KG1 (cell line): ENCODE measurements at places on chromosomes 1 and 21.

- DNase-seq: no peak
Observed at GRCh38 chr1:68565923-68566322, 69.0 kb upstream of the DEPDC1 start.

DNA sequence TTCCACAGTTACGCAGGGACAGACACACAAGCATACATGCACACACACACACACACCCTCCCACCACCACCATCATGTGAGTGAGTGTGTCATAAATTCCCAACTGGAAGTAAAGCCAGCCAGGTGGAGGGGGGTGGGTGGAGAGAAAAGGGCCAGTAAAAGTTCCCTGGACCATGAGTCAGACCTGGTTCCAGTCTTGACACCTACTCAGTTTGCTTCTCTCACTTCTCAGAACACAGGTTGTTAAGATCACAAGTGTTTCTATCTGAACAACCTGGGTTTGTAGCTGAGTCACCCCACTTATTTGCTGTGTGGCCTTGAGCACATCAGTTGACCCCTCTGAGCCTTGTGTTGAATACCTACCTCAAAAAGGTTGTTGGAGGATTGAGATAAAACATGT, 9.6 kb downstream of the EPHA10 start:
- DNase-seq: no peak

GRCh38 chr1:153933430-153933829, 10.7 kb upstream of the GATAD2B start:
- no peak for DNase-seq

DNA sequence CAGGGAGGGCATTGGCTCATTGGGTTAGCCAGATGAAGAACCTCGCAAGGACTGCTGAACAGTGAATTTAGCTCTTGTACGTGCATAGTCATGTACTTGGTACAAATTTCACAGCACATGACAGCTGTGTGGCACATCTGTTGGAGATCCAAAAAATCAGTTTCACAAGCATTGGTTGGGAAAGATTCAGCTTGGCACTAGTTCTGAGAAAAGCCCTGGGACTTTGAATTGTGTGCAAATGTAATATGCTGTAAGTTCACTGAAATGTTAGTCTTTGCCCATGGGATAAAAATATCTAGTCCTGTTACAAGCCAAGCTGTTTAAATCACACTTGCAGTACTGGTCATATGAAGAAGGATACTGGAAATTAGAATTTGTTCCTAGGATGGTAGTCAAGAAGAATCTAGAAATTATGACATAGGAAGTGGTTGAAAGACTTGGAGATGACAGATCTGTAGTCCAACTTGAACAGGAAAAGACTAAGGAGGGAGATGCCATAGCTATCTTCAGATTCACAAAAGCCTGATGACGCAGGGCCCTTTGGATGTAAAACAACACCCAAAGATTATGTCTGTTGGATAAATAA, 19.2 kb downstream of the LAMC2 start:
- no peak for DNase-seq

DNA sequence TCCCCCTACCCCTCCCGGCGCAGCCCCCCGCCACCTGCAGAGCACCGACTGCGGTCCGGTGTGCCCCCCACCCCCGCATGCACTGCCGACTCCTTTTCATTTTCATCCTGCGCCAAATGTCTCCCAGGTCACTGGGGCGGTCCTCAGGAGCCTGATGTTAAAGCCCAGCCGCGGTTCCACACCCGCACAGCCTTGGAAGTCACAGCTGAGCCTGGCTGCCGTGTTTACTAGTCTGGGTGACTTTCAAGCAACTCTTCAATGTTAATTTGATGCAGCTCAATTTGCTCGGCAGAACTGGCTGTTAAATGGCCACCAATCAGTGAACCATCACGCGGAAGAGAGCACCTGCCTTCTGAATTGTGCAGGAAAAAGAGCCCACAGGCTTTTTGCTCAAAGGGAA, 27.2 kb downstream of the THAP3 start:
- no peak for DNase-seq

DNA sequence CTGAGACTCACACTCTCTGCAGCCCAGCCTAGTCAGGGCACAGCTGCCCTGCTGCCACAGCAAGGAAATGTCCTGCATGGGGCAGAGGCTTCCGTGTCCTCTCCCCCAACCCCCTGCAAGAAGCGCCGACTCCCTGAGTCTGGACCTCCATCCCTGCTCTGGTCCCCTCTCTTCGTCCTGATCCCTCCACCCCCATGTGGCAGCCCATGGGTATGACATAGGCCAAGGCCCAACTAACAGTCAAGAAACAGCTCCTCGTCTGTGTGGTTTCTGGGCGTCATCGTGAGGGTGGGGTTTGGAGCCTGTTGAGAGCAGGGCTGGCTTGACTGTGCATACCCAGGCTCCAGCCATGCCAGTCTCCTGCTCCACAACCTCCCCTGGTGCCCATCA, 19.5 kb downstream of the FAAH start:
- DNase-seq: no peak

- no peak for DNase-seq
Observed at GRCh38 chr21:37982496-37983318, 66.5 kb upstream of the KCNJ6 start.

DNA sequence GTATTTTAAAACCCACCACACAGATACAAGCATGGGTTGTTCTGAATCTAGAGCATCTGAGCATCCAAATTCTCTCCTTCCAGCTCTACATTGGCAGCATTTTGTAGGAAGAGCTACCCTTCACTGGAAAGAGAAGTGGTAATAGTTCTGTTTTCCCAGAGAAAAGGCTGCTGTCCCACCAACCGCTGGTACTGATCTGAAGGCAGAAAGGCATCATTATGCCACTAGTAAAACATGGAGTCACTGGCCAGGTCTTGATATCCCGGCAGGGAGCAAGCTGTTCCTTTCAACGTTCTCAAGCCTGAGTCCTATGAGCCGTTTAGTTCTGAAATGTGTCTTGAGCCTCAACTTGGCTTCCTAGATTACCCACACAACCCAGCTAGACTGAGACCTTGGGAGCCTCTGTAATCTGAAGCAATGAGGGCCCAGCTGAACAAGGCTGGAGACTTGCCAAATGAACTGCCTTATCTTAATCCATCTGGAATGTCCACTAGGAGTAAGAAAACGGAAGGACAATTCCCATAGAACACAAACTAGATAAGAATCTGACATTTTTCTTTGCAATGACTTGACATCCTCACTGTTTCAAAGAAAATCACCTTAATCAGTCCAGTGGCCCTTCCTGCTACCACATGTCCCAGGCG, 116.8 kb downstream of the KCNH1 start:
- DNase-seq: no peak

- no peak for DNase-seq
Observed at GRCh38 chr1:98422816-98423215, 238.7 kb upstream of the SNX7 start.

- DNase-seq: peak; percentile 87
Observed at GRCh38 chr1:32066489-32066873, 6.3 kb upstream of the TMEM39B start.

DNA sequence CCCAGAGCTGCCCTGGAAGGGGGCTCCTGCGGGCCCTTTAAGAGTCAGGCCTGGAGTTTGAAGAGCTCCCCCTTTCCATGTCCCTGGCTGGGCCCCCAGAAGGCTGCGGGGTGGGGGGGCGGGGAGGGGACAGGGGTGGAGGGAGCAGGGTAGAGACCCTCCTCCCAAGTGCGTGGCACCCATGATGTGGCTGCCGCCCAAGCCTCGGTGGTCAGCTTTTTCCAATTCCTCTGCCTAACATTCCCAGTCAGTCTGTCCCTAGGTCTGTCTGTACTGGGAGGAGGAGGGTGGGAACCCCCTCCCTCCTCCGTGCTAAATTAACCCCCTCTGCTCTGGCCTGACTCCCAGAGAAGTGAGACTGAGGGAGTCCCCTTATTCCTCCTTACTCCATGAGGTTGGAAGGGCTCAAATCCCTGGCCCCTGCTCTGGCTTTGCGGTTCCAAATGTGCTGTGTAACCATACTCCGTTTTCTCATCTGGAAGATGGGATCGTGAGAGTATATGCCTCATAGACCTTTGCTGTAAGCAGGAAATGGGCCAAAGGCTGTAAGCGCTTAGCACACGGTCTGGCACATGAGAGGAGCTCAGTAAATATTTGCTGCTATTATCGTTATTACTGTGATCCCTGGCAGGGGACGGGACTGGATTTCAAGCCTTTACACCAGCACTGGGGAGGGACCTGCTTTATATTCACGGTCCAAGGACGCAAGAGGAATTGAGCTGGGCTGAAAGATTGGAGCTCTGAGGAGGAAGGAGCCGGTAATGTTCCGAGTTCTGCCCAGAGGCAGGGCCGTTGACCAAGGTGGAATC, 658 bp upstream of the COL16A1 start:
- no peak for DNase-seq

- no peak for DNase-seq
Observed at GRCh38 chr1:30895944-30896660, 12.5 kb downstream of the SDC3 start.

DNA sequence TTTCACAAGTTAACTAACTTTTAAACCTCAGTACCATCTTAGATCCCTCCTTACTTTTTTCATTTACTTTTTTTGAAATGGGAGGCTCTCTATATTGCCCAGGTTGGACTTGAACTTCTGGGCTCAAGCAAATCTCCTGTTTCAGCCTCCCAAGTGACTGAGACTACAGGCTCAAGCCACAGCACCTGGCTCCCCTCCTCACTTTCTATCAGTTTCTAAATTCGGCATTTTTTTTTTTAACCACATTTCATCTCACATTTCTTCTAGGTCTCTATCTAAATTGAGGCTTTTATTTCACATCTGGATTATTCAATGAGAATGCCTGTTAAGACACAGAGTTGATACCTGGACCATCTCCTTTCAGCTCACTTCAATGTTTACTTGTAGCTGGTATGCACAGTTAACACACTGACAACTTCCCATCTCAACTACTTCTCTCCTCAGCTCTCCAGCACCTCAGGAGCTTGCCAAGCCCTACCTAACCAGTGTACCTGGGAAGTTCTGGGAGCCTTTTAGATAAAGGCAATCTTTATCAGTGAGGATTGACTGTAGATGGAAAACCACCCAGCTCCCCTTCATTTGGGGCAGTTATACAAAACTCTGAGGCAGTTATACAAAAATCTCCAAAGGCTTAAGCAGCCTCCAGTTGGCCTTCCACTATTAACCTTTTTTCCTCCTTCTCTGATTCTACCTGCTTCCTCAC, 3.4 kb downstream of the USP33 start:
- no peak for DNase-seq

- DNase-seq: no peak
Observed at GRCh38 chr1:116503546-116504307, 67.1 kb downstream of the CD58 start.

DNA sequence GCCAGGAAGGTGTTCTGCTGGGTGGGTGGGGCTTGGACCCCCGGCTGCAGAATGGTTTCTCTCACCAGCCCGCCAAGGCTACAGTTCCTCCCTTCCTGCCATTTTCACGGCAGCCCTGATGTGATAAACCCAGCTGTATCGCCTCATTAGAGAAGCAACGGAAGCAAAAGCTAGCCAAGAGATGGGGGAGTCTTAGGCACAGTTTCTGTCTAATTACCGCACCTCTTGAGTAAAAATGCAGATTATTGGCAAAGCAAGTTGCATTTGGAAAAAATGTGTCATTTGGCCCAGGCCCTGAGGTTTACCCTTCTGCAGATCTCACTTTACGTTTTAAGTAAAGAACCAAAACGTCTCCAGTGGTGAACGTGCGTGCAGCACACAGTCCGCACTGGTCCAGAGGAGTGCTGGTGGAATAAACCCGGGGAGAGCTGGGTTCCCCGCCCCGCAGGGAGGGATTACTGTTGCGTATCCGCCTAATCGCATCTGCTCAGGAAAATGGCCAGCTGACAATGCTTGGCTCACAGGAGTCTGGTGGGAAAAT, 109.9 kb downstream of the GALNT2 start:
- DNase-seq: no peak

GRCh38 chr1:2606396-2606880, 19.9 kb downstream of the PRXL2B start:
- no peak for DNase-seq

- no peak for DNase-seq
Observed at GRCh38 chr1:182200025-182200812, 138.7 kb upstream of the ZNF648 start.

DNA sequence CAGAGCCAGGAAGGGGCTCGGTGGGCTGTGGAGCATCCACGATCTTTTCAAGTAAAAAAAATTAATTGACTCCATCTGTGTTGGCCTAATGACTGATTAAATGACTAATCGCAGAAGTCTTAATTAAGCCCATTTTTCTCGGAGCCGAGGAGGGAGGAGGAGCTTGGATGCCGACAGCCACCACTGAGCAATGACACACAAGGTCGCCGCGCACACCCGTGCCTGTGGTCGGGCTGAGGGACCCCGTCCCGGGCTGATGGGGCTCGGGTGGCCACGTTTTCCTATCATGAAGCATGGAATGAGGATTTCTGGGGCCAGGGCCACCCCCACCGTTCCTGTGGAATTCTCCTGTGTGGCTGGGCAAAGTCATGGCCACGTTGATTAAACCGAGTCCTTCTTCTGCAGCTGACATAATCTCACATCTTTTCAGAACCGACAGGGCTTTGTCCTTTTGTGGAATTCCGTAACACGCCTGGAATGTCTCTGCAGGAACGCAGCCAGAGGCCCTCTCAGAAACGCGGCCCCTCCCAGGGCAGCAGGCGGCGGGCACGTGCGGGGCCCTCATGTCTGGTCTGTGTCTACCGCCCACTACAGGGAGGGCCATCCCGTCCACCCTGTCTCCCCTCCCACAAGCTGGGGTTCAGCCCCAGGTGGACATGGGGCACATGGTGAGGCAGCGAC, 60.7 kb downstream of the MORN1 start:
- no peak for DNase-seq

DNA sequence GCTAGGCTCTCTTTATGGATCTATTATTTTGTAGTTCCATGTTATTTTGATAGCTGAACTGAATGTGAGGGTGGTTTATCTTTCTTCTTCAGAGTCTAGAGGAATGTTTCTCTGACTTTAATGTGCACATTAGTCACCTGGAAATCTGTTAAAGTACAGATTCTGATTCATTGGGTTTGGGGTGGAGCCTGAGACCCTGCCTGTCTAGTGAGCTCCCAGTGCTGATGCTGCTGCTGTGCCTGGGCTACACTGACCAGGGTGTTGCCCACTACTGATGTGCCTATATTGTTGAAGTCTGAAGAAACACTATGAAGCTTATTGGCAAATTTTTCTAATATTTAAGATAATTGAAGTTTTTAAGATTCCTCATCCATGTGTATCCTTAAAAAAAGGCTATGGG, 35.9 kb downstream of the CD46 start:
- no peak for DNase-seq

DNA sequence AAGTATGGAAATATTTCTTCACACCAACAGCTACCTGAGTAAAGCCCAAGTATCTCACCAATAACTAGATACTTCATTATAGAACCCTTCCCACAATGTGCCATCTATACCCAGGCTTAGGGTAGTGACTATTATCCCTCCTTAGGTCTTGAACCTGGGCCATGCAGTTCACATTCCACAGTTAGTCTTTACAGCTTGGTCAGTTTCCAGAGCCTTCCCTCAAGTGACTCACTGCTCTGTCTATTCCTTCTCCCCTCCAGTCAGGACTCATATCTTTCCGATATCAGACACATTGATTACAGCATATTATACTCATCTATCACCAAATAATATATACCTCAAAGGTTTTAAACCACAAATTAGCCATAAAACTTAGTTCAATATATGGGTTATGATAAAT, 23.6 kb downstream of the VAMP4 start:
- DNase-seq: no peak
